ENCODE measurements at places on chromosomes 7 and 10.

- DNase-seq = peak; percentile 50
Observed at GRCh38 chr10:118723466-118723865, 31.3 kb downstream of the CACUL1 start.

DNA sequence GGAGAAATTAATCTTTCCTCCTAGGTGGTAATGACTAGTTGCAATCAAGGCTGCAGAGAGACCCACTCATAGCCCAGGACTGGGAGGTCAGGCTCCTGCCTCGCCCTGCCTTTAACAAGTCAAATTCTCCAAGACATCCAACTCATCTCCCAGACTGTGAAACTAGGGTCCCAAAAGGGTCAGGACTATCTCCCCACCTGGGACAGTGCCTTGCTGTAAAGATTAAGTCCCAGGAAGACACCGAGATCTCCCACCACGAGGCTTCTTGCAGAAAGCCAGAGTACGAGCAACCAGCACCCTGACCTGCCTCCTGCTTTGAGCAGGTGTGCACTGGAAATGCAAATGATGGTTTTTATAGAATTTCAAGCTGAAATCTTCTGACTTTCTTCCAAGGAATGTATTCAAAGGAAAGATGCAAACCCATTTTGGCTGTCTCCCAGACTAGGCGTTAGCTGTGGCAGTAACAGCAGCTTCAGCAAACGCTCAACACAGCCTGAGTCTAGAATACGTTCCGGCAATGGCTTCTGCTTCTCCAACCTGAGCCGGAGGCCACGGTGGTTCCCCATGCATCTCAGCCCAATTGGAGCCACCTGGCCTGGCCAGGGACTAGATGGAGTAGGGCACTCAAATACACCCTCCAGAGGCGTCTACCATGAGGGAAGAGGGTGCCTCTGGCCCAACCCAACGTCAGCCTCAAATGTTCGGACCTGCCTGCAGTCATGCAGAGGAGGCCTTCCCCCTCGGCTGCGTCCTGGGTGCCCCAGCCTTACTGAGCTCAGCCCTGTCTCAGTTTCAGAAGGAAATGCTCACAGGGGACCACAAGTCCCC, 170.4 kb downstream of the PRKAG2 start:
- DNase-seq = no peak

DNA sequence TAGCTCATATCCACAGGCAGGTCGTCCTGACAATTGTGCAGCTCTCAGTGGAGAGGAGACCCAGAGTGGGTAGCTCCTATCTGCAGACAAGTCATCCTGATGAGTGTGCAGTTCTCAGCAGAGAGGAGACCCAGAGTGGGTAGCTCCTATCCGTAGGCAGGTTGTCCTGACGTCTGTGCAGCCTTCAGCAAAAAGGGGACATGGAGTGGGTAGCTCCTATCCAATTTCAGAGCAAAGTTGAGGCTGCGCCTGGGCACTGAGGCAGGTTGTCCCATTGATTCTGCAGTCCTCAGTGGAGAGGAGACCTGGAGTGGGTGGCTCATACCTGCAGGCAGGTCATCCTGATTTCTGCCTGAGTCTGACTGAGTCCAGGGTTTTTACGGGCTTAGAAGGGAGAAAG, 111.8 kb downstream of the HPSE2 start:
- no peak for DNase-seq

DNA sequence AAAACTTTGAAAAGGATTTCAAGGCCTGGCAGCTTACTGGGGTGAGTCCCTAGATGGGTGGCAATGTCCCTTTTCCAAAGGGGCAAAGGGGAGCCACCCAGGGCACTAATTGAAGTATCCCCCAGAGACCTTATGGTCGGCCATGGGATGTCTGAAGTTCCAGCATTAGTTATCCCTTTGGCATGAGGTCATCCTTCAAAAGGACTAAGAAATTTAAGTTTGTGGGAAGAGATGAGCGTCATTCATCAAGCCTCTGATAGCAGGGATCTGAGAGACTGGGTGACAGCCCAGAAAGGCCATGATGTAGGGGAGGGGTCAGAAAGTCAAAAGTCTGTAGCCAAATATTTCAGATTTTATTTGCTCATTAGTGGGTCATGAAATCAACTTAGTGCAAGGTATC, 195.3 kb downstream of the ZNF438 start:
- no peak for DNase-seq

GRCh38 chr7:130142654-130143333, 62.4 kb downstream of the TMEM209 start:
- DNase-seq = no peak

- peak; percentile 44 for DNase-seq
Observed at GRCh38 chr7:70040970-70041766, 442.9 kb downstream of the AUTS2 start.

DNA sequence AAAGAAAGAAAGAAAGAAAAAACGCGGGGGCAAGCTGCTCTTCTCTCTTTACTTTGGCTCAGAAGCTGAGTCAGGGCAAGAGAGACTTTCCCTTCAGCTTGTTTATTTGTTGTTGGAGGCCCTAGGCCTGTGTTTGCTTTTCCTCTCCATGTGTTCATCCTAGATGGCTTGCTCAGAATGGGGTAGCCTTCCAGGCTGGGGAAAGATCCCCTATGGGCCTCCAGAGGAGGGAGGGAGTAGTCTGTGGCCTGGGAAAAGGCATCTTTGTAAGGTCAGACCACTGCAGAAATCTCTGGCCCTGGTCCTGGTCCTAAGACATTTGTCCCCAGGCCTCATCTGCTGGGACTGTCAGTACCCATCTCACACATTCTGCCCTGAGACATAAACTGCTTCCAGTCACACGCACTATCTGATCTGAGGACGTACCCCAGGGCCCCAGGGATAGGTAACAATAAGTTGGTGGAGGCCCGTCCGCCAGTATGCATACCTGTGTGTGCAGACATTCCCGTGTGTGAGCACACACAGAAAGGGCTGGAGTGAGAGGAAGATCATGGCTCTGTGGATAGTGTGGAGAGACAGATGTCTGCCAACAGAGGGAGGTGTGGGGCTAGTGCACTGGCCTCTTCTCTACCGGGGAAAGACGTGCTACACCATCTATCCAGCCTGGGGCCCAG, 4.9 kb upstream of the SCD start:
- DNase-seq = peak; percentile 63

- DNase-seq = no peak
Observed at GRCh38 chr10:67936416-67936815, 52.0 kb downstream of the SIRT1 start.

DNA sequence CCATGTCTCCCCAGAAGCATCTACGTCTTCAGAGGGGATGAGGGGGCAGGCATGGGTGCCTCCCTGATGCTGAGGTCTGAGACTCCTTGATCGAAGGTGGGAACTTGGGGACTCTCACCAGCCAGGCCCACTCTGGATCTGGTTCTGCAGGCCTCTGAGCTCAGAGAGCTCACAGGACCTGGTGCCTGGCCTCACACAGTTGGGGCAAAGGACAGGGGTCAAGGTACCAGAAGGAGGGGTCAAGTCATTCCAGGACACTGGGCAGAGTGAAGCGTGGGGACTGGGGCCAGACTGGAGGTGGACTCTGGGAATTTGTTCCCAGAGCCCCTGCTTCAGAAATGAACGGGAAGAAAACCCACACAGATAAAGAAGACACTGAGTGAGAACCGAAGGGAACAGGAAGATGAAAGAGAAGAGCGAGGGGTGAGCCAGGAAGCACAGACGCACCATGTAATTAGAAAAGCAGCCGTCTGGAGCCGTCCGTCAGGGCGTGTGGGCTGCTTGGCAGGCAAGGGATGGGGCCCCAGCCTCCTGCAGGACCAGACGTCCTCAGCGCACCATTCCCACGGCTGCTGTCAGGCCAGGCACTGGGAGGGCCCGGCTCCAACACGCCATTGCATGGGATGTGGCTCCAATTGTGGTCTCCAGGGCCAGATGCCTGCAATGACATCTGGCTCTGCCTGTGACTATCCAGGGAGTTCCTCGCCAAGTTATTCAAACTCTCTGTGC, 47.7 kb downstream of the ZCCHC24 start:
- DNase-seq = peak; percentile 51

GRCh38 chr7:106655703-106656498, 5.1 kb downstream of the CCDC71L start:
- DNase-seq = no peak

DNA sequence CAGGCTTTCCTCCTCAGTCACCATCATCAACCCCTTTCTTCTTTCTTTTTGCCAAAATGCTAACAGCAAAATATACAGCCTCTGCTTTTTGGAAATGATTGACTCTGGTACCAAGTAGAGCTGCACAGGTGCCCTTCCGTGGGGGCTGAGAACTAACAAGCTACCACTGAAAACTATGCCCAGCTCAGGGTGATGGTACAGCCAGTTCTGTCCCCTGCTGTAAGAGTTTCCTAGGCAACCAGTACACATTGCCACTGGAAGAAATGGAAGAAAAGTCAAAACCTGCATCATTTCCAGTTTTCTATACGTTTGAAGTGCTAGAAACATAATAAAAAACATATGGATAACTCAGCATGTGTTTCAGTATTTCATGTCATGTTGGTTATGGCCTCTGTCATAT, 297.5 kb downstream of the PRKG1 start:
- no peak for DNase-seq

DNA sequence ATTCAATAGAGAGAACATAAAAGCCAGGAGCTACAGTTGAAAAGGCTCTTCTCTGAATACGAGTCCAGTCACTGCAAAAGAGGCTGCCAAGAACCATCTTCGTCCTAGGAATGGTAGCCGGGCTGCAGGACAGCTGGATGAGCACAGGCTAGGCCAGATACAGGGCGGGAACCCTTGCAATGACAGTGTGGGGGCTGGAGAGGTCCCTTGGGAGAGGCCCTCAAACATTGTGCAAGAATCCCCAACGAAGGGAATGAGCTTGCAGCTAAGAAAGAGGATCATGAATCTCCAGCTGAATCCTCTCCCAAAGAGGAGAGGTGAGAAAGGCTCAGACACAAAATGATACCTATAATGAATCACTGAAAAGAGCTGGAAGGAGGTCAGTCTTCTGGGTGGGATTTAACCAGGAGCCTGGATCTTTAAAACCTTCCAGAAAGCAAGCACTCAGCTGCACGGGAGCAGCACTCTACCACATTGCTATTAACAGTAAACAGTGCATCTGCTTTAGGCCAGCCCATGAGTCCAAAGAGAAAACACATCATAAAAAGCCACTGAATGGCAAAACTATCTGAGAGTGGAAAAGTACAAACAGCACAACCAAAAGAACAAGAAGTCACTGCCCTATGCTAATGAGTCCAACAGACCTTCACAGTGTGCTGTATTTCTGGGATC, 287.9 kb downstream of the TNS3 start:
- peak; percentile 18 for DNase-seq

- peak; percentile 42 for DNase-seq
Observed at GRCh38 chr7:12951397-12951801, 264.0 kb downstream of the ARL4A start.

- peak; percentile 61 for DNase-seq
Observed at GRCh38 chr10:68082872-68083271, 7.8 kb upstream of the HERC4 start.

DNA sequence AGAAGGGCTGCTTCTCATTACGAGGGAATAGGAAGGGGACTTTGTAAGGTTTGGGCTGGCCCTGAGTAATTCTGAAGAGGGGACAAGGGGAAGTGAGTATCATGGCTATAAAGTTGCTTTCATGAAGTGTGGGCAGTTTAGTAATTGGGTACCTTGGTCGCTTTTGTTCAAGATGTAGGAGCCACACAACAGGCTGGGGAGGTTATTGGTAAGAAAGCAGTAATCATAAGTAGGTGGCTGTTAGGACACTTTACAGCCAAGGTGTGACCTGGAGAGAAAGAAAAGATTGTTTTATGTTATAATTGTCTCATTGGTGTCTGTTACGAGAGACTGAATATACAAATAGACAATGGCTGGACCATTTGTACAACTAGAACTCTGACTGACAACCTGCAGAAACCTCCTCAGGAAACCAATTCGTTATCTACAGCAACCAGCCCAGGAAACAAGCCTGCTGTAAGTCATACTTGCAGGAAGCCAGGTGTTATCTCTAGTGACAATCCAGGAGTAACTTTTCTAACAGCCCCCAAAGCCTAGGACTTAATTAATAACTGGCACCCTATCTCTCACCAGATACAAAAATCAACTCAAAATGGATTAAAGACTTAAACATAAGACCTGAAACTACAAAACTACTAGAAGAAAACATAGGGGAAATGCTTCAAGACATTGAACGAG, 5.0 kb upstream of the CCM2 start:
- no peak for DNase-seq

GRCh38 chr10:30992681-30993080, 39.0 kb downstream of the ZNF438 start:
- DNase-seq = no peak

GRCh38 chr10:17586821-17587234, 30.3 kb downstream of the HACD1 start:
- DNase-seq = peak; percentile 31

- no peak for DNase-seq
Observed at GRCh38 chr10:3684891-3685290, 100.1 kb downstream of the KLF6 start.

DNA sequence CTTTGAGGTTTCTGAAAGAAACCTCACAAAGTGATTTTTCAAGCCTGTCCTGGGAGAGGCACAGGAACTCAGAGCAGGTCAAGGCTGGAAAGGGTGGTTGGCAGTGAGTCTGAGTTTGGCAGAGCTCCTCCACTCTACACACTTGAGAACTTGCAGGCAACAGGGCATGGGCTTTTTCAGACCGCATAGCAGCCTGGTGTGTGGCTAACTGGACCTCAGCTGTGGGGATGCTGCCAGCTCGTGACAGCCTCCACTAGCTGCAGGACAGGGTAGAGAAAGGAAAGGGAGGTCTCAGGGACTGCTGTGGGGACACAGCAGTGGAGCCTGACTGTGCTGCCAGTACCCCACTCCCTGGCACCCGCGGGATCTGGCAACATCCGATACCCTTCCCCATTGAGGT, 2.6 kb downstream of the CDHR1 start:
- no peak for DNase-seq

GRCh38 chr10:80870282-80870681, 332.6 kb downstream of the SH2D4B start:
- no peak for DNase-seq

DNA sequence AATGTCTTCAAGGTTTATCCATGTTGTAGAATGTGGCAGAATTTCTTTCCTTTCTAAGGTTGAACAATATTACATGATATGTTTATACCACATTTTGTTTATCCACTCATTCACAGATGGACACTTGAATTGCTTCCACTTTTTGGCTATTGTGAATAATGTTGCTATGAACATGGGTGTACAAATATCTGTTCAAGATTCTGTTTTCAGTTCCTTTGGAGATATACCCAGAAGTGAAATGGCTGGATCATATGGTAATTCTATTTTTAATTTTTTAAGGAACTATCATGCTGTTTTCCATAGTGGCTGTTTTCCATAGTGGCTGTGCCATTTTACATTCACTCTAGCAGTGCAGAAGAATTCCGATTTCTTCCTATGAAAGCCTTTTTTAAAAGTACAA, 194.7 kb upstream of the GRB10 start:
- no peak for DNase-seq

- no peak for DNase-seq
Observed at GRCh38 chr10:69956741-69957230, 95.9 kb upstream of the MACROH2A2 start.

GRCh38 chr7:155311826-155312537, 14.3 kb downstream of the INSIG1 start:
- no peak for DNase-seq

DNA sequence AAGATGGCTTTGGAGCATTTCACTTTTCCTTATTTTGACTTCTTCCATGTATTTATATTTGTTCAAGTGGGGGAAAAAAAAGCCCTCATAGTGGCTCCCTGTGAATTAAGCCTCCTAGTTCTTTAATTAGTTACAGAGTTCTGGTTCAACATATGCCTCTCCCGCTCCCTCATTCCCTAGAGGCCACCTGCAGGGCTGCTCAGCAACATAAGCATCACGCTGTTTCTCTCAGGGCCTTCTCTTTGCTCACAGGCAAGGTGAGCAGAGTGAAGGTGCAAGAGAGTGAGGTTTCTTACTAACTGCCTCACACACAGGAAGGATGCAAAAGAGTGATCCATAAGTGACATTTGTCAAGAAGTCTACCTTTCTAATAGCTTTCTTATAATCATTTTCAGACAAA, 196.7 kb downstream of the SEMA3E start:
- DNase-seq = no peak
